ENCODE measurements at places on chromosomes 1 and 21.

- no peak for DNase-seq
Measured at GRCh38 chr1:43432907-43433306, 20.8 kb downstream of the HYI start.

DNA sequence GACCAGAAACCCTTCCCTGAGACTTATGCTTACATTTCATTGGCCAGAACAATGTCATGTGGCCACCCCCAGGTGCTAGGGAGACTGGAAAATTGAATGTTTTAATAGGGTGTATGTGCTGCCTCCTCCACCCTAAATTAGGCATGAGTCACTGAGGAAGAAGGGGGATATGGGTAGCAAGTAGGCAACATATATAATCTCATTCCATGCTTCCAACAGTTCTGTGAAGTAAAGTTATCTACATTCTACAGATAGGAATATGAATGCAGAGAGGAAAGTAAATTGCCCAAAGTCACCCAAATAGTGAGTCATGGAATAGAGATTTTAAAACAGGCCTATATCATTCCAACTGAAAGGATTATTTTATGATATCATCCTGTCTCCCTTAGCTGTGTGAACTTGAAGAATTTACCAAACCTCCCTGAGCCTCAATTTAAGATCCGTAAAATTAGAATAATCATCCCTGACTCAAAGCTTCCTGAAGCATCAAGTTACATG lies 168.6 kb upstream of the FGGY start:
- DNase-seq = no peak

GRCh38 chr1:72567521-72567920 lies 285.2 kb upstream of the NEGR1 start:
- DNase-seq = no peak

DNA sequence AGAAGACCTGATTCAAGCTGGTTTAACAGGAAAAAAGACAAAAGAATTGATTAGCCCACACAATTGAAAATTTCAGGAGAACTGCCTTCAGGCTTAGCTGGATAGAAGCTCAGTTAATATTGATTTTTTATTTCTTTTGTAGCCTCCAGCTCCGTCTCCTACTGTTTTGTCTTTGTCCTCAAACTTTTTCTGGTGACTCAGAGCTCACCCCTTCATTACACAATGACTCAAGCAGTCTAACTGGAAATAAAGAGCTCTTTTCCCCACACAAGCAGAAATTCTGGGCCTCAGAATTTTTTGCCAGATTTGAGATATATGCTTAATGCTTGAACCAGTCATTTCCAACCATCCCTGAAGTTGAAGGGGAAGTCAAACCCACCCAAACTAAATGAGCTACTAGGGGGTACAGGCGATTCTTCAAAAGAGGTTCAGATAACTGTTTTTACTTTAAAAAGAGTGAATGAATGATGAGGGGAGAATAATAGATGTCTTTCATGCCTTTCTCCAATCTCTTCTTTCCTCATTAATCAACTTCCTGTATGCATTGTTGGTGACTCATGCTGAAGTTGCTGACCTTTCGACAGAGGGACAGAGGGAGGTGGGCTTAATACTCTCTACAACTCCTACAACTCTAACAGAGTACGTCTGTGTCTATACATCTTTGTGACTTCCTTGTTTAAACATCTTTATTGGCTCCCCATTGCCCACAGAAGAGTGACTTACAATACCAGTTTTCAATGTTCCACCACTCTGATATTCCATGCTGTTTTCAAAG lies 6.2 kb upstream of the ACP6 start:
- no peak for DNase-seq

DNA sequence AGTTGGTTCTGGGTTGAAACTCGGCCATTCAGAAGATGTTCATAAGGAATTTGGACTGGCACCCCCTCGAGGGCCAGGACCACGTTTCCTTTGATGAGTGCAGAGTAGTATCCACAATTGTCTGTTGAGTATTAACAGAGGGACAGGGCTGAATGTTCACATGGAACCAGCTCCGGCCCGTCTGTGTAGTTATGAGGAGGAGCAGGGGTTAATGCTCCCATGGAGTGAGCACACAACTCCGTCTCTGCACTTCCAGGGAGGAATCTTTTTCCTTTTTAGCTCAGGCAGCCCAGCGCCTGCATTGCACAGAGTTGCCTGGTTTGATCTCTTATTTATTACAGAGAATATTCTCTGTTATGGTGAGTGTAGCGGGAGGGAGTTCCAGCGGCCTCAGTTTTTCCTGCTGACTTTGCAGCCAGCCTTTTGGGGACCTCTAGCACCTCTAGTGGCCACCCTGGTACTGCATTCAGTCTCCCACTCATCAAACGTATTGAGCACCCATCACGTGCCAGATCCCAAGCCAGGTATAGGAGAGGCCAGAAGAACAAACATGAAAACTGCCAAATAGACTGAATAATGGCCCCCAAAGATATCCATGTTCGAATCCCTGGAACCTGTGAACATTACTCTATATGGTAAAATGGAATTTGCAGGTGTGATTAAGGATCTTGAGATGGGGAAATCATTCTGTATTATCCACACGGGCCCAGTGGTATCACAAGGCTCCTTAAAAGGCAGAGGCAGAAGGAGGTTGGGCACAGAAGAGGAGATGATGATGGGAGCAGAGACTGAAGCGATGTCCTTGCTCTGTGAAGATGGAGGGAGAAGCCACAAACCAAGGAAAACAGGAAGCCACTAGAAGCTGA lies 167.7 kb upstream of the CSF3R start:
- DNase-seq = peak; percentile 35

DNA sequence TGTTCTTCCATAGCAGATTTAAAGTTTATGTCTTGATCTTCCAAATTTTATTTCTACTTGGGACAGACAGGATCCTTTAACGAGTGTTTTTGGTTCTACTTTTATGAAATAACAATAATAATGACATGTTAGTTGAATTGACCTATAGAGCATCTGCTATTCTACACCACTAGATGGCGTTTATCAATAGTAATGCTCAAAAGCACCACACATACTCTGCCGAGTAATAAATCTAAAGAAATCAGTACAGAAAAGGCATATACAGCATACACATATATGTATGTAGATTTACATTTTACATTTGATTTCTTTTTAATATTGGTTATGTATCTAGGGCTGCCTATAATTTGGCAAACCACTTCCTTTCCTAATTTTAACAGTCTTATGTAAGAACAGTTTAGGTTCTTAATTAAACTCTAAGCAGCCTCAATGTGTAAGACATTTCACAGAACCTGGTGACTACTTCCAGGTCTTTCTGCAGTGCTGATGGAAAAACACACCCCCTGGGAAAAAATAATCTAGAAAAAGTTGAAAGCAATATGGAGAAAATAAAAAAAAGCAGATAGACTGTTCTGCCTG lies 5.9 kb upstream of the SIPA1L2 start:
- no peak for DNase-seq

Data from T-helper 2 cell treated with Interferon-gamma antibody and Interleukin-4, amounts not matched to agents 5 μg/mL and 100 μg/mL, for 36 hours (primary cell).